ENCODE measurements at places on chromosomes 11 and 22.

GRCh38 chr11:109972181-109972715, 120.9 kb upstream of the ZC3H12C start:
- no peak for DNase-seq

DNA sequence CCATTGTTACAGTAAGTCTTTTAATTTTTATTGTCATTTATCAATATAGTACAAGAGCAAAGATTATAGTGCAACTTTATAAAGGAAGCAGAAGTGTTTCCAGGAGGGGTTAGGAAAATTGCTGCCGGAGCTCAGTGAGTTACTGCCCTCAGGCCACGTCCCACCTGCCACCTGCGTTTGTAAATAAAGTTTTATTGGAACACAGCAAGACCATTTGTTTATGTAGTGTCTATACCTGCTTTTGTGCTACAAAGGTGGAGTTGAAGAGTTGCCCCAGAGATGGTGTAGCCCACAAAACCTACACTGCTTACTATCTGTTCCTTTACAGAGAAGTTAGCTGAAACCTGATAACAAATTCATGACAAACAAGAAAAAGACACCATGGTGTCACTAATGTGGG, 437.8 kb upstream of the B3GAT1 start:
- DNase-seq: no peak

DNA sequence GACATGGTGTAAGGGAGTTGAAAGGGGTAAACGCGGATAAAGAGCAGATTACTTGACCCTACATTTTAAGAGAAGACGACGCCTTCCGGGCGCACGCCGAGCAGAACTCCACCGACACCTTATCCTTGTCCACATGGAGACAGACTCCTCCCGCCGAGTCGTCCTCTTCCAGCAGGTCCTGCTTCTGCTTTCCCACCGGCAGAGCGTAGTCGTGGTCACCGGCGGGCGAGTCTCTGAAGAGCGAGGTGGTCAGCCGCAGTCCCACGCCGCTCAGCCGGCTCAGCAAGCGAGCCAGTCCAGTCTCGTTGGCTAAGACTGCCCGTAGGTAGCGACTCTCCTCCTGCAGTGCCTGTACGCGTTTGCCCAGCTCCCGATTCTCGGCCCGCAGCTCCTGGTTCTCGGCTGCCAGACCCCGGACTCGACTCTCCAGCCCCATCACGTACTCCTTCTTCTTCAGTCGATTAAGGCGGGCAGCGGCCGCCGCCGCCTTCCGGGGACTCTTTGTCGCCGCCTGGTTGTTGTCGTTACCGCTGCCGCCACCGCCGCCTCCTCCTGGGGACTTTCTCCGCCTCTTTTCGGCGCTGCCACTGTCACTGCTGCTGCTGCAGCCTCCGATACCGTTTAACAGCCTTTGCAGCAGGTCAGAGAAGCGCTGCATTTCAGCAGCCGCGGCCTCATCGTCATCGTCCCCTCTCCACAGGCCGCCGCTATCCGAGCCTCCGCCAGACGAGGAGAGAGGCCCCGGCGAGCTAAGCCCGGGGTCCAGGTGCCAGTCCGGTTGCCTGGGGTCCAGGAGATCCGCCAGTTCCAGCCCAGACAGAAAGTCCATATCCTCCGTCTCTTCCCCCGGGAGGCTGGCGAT, 945 bp downstream of the CREBZF start:
- DNase-seq: peak; percentile 62

- no peak for DNase-seq
Observed at GRCh38 chr11:99555486-99555885, 534.7 kb downstream of the CNTN5 start.

GRCh38 chr22:26713823-26714449, 56.5 kb downstream of the MIAT start:
- DNase-seq: no peak

GRCh38 chr22:29072193-29072978, 449 bp upstream of the KREMEN1 start:
- DNase-seq: peak; percentile 96

DNA sequence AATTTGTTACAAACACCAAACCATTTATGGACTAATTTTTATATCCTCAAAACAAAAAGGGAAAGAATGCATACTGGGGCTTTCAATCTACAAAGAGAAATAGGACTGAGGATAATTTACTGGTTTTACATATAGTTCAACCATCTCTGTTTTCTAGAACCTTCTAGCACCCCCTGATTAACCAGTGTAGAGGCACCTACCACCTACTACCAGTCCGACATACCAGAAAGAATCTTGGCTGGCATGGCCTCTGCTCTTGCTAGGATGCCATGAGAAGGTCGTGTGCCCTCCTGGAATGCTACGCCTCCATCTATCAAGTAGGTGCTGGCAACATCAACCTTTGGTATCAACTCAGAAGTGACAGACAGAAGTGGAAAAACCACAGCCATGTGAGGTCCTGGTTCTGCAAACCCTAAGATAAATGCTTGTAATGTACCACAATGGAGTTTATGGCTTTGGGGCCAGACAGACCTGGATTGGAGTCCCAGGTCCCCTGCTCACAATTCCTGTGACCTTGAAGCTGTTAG, 28.2 kb downstream of the MYH9 start:
- no peak for DNase-seq
